A549 treated with Mapracorat at 1 μM for 4 hours (cell line): ENCODE measurements at places on chromosomes 1 and 21. TPM values are rescaled to one million over a fixed set of nuclear protein-coding genes. Genes with fewer than 3 reads are reported as not detected.

The PGBD2 gene
- total RNA-seq: 3.1 to 3.9 TPM (median 3.2 TPM) in 5 replicates

The CLDN19 gene
- not detected in 5 replicates for total RNA-seq

The SYCP1 gene
- not detected in 5 replicates for total RNA-seq

The DCST1 gene
- total RNA-seq: not detected in 5 replicates

The COL9A2 gene
- total RNA-seq: 0.11 to 0.56 TPM (median 0.29 TPM) in 5 replicates
